ENCODE measurements at places on chromosomes 16 and 17.
A peak's percentile ranks its signal among the peaks of the same experiment; 100 is the strongest.

- DNase-seq, result no peak
Measured at GRCh38 chr17:2723997-2724783, 12.6 kb upstream of the CLUH start.

DNA sequence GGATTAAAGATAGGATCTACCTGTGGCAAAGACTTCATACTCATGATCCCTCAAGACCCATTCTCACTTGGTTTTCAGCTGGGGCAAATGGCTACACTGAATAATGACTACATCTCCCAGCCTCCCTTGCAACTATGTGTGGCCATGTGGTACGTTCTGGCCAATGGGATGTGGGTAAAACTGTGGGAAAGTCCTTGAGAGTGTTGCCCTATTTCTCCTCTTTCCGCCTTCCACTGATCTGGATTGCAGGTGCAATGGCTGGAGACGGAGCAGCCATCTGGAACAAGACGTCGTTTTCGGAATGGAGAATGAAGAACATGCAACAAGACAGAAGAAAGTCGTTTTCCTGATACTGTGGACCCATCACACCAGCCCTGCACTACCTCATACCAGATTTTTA is 48.5 kb downstream of the HAPSTR1 start:
- DNase-seq, result peak; percentile 57

GRCh38 chr16:17509194-17509593 is 38.4 kb upstream of the XYLT1 start:
- DNase-seq, result no peak

GRCh38 chr16:51143196-51143977 is 7.7 kb downstream of the SALL1 start:
- no peak for DNase-seq

- DNase-seq, result no peak
Measured at GRCh38 chr17:30103921-30104320, 12.7 kb upstream of the NSRP1 start.

DNA sequence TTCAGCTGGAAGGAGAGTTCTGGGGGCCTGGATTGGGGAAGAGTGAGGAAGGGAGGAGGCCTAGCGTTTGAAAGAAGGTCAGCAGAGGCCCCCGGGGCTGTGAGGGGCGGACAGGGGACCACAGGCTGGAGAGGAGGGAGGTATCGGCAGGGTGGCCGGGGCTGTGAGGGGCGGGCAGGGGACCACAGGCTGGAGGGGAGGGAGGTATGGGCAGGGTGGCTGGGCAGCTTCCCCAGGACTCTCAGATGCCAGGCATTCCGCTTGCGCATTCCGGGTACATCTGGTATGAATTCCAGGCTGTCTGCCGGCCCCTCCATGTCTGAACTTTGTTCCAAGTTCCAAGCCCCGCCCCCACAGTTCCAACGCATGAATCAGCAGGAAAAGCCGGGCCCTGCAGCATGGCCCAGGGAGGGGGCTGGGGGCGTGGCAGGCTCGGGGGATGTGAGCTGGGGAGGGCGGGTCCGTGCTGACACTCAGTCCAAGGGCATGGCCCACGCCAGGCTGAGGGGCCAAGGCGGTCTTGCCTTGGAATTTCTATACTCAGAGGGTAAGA is 4.3 kb upstream of the TLCD2 start:
- peak; percentile 92 for DNase-seq

- DNase-seq, result peak; percentile 58
Measured at GRCh38 chr17:76382351-76382802, 2.0 kb upstream of the SPHK1 start.

DNA sequence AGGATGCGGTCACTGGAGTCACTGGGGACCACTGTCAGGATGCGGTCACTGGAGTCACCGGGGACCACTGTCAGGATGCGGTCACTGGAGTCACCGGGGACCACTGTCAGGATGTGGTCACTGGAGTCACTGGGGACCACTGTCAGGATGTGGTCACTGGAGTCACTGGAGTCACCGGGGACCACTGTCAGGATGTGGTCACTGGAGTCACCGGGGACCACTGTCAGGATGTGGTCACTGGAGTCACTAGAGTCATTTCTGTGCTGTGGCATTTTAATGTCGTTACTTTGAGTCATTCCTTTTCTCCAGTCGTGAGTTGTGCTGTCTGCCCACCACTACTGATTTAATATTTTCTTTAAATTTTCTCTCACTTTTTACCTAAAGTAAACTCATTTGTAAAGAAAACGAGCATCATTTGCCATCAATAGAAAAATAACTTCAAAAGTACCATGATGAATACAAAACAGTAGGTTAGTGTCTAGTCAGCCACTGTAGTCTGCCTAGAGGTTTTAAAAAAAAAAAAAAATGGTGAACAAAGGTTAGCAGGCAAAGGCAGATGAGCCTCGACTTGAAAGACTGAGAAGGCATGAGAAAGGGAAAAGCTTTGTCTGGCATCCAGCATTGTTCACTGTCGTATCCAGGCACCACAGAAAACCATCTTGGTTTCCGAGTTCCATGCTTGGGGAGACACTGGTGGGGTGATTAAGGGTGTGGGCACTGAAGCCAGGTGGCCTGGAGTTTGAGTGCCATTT is 346.6 kb downstream of the SNX29 start:
- no peak for DNase-seq

DNA sequence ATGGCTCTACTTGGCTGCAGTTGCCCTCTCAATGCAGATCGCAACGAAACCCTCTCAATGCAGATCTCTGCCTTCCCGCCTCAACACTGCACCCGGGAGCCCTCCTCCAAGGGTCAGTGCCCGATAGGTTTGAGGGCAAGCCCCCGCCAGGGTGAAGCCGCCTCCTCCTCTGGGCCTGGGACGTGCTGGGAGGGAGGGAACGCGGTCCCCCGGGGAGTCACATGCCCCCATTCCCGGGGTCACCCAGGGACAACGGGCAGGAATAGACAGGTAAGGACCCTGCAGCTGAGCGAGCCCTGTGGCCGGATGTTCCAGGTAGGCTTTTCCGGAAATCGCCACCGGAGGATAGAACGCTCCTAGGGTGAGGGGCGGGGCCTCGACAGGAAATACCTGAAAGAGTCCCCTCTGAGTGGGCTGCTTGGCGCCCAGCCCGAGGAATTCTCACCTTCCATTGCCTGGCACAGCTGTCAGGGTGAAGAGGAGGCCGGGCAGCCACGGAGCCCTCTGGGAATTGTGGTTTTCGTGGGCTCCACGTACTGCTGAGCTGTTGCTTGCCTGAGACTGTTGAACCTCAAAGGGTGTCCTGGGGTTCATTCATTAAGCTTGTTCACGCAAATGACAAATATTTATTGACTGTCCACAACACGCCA is 12.8 kb downstream of the ZNF174 start:
- DNase-seq, result no peak

DNA sequence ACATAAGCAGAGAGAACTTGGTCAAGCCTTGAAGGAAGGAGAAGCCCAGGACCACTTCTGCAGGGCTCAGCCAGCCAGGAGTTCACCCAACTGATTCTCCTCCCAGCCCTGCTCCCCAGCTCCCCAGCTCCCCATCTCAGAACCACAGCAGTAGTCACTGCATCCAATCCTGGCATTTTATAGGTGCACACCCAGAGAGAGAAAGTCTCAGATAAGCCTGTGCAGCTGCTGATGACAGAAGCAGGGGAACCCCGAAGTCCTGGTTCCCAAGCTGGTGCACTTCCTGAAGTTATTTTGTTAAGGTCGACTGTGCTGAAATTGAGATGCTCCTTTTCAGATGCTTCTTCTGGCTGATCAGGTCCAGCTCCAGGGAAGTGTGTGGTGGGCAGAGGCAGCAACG is 6.6 kb downstream of the RNF112 start:
- no peak for DNase-seq

DNA sequence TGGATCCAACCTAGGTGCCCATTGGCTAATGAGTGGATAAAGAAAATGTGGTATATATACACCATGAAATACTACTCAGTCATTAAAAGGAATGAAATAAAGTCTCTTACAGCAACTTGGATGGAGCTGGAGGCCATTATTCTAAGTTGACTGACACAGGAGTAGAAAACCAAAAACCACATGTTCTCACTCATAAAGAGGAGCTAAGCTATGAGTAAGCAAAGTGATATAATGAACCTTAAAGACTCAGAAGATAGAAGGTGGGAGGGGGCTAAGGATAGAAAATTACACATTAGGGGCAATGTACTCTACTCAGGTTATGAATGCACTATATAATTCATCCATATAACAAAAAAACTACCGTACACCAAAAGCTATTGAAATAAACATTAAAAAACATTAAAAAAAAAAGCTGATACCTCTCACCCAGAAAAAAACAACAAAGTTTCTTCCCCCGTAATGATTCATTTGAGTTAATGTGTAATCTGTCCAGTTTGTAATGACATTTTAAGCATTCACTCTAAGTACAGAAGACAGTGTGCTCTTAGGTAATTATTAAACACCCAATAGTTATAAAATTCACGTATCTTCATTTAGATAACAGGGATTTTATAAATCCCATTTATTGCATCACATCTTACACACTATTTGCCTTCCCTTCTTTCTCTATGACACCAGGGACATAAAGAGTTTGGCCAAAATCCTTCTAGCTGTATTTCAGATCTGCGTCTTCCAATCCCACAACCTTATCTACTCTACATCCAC is 941.5 kb downstream of the CDH11 start:
- no peak for DNase-seq

DNA sequence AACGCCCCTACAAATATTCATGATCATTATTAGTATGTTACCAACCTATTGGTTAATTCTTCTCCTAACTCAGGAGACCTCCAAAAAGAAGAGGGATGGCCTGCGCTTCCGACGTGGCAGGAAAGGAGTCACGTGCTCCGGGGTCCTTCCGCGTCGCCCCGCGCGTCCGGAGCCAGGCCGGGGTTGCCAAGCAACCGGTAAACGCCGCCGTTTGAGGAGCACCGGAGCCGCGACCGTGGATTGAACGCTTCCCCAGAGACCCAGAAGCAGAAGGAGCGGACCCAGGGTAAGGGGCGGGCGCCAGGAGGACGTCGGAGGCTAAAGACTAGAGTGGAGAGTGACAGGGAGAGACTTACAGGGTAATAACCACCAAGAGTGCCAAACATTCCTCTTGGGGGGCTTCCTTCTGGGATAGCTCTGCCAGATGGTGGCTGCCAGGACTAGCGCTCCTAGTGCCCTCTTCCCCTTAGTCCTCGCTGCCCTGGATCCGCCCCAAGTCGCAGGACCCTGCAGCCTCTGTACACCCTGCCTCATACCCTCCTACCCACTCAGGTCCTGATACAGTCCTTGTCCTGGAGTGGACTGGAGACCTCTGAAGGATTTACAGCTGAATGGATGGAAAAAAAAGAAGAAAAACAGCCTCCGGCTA is at the start of gene DNAI2:
Gene DNAI2, plus strand, starts transcription at position 175 of the 649 bp plus-strand sequence. CDS start 7,584 bp downstream, outside the sequence.
- no peak for DNase-seq

DNA sequence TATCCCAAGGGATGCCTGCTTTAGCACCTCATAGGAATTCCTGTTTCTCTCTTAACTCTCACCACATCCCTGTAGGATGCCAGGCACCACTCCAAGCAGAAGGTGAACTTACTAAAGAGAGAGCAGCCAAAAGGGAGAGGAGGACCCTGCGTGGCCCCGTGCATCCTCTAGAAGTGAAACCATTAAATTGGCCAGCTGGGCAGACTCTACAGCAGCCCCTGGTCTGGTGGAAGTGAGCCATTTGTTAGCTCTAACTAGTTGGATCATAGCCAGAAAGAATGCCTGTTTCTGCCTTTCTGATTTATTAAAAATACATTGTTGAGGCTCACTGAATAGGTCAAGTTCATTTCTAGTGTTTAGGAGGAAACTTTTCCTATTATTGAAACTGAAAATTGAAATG is 22.3 kb downstream of the TMEM11 start:
- DNase-seq, result no peak

DNA sequence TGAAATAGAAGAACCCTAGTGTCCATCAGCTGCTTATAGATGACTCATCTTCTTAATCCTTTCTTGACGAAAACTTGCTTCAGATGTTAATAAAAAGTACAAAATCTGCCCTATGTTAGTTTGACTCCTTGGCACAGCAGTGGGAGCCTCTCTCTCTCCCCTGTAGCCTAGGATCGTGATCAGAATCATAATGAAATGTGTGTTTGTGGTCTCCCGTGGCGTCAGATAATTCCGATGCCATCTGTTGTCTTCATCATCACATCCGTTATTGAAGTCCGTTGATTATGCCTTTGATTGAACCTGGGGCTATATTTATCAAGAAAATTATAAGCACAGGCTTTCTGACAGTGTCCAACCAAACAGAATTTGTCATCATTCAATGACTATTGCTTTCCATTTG is 102.5 kb downstream of the BMERB1 start:
- DNase-seq, result no peak

DNA sequence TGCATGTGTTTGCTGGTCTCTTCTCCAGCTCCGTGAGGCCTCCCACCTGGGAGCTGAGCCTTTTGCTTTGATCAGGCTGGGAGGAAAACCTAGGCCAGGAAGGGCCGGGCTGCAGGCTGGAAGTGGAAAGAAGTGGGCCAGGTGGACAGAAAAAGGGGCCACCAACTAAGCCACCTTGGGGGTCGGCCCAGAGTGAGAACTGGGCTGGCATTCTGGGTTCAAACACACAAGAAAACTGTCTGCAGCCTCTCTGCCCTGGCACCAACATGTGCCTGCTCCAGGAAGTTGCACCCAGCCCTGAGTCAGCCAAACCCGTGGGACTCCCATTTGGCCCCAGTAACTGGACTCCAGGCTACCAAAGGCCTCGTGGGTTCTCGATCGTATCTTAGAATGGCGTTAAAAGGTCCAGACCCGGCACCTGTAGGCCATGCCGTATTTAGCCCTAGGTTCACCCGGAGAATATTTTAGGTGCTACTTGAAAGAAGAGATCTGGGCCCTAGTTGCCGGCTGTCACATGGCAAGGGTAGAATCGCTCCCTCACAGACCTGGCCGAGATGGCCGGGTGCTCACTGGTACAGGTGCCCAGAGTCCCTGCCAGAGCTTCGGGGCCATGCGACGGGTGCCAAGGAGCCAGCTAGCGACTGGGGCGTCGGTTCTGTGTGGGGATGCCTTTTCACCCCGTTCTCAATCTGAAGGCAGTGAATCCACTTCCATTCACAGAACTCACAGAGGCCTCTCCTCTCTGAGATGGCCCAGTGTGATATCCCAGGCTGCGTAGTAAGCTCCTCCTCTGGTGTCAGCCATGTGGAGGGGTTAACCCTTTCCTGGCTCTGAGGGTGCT is 236.6 kb downstream of the MRTFB start:
- DNase-seq, result no peak

DNA sequence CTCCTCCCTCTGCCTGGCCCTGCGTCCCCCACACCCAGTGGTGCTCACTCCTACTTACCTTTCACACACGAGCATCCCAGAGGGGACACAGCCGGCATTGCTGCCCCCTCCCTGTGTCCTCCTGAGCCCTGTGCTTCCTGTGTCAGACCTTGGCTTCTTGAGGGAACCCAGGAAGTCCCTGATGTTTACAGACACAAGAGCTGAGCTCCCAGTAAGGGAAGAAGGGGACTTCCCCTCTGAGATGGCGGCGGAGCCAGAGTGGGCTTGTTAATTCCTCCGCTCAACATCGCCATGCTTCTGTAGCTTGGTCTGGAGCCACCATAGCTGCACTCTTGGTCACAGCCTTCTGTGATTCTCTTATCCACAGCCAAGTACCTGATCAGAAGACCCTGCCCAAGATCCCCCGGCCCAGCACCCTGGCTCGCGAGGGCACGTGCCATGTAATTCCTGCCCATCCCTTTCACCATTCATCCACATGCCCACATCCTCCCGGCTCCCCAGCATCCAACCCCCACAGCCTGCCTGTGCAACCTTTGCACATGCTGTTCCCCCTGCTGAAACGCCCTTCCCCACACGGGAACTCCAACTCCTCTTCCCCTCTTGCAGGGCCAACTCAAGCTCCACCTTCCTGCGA is 127.4 kb upstream of the FOXF1 start:
- no peak for DNase-seq
